Activated gamma-delta T cell treated with anti-CD3 and anti-CD28 coated beads, Interleukin-2, amount 50 U/mL, for 16 hours (primary cell): ENCODE measurements at places on chromosomes 12 and 14.

GRCh38 chr12:116977465-116978380 is 67.0 kb downstream of the FBXW8 start:
- DNase-seq, result no peak

- DNase-seq, result no peak
These were observed 2.1 kb downstream of the OR6C70 start for GRCh38 chr12:55467836-55468235.

DNA sequence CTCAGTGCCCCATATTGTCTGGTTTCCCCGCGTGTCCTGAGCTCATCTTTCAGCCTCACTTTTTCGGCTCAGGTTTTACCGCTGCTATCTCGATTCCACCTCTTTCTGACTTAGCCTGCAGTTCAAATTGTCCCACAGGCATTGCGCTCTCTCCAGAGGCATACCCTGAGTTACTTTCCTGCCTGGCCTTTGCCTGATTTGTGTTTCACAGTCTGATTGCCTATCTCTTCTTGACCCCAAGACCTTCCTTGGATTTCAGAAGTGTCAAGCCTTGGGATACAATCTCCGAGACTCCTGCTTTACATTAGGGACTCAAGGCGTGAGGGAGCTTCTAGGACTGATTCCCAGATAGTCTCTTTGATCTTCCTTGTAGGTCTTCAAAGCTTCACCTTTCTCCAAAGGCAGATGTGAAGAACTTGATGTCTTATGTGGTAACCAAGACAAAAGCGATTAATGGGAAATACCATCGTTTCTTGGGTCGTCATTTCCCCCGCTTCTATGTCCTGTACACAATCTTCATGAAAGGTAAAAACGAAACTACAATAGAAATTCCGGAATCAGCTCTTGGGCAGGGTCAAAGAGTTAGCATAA is 629 bp downstream of the LETMD1 start:
- no peak for DNase-seq

- DNase-seq, result no peak
These were observed 8.2 kb upstream of the PARP11 start for GRCh38 chr12:3881281-3881950.

GRCh38 chr12:27673101-27673718 is 23.0 kb upstream of the REP15 start:
- no peak for DNase-seq

DNA sequence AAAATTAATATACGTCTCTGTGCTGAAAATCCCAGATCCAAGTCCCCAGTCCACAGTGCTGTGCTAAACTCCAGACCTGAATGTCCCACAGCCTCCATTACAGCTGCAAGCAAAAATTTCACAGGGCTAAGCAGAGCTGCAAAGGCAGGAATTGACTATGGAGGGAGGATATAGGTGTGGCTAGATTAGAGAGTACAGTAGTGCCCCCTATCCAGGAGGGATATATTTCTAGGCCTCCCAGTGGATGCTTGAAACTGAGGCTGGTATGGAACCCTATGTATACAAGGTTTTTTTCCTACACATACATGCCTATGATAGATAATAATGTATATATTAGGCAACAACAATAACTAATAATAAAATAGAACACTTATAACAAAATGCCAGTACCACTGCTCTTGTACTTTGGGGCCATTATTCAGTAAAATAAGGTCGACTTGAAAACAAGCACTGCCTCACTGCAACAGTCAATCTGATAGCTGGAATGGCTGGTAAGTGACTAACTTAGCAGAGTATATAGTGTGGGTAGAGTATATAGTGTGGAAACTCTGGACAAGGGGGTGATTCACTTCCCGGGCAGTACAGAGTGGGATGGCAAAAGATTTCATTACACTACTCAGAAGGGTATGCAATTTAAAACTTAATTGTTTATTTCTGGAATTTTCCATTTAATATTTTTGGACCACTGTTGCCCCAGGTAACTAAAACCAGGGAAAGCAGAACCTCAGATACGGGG is 82.7 kb downstream of the C14orf132 start:
- DNase-seq, result no peak

DNA sequence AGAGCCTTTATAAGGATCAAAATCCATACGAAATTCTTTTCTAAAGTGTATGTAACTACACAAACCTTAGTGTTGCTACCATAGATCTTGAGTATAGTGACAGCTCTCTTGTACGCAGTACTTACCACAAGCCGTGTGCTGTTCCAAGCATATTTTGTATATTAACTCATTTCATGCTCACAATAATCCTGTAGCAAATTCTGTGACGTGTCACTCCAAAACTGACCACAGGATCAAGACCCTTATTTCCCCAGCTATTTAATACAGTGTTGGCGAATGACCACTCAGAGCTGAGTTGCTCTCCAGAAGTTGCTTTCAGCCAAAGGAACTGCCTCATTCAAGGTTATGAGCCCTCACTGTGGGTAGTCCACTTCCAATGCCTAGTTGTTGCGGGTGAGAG is 169.8 kb downstream of the BTG1 start:
- DNase-seq, result no peak

- no peak for DNase-seq
These were observed 98.8 kb downstream of the CCDC92 start for GRCh38 chr12:123873793-123874192.

DNA sequence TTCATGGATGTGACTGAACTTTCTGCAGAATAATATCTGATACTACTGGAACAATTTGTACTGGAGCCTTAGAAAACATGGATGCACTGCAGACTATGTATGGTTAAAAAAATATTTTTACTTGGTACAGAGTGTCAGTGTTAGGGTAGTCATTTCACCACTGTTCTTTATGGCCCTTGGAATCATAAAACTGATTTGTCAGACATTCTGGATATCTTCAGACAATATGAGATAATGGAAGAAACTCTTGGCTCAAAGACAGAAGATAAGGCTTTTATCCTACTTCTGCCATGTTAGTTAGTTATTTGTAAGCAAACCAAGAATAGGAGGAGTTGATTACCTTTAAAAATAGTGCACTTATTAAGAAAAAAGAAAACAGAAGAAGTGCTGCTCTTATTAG is 209.4 kb downstream of the LRIG3 start:
- no peak for DNase-seq

DNA sequence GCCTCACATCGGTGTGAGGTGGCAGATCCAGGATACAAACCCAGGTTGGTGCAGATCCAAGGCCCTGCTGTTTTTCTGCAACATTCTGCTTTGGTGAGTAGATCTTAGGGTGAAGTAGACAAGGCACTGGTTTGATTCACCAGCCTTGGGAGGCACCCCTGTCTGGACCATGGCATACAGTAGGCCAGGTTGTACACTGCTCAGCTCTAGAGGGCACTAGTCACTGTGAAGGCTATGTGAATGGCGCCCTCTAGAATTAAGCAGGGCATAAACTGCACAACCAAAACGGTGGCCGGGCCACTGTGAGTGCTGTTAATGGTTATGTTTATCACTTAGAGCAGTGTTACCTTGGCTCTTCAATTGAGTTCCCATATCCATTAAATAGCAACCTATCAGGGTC is 280.6 kb upstream of the PWP1 start:
- no peak for DNase-seq

DNA sequence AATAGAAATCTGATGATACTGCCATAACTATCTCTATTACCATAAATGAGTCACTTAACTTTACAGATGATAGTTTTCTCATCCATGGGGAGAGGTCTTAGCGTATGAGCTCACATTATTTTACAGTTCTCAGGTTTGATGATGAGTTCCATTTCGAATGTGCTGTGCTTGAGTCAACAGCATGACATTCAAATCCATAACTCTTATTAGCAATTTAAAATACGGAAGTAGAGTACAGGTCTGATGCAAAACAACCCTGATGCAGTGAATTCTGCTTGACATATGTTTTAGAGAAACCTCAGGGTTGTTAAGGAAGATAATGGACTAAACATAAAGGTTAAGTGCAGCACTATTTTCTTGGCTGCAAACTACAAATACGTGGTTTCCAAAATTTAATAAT is 30.0 kb downstream of the C14orf39 start:
- no peak for DNase-seq

DNA sequence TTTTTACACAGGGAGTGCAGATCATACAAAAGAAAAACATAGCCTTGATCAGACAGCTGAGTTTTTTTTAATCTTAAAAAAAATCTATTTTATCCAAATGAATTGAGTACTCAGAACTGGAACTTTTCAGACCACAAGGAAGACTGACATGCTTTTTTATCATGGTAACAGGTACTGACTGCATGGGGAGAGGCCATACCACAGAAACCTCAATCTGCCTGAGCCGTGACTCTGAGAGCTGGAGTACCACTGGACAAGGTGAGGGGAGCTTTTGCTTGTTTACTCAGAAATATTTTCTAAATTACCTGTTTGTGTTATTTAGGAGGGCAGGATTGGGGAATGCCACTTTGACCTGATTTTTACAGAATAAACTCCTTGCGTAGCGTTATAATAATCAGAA is 143.9 kb downstream of the ALX1 start:
- DNase-seq, result no peak

DNA sequence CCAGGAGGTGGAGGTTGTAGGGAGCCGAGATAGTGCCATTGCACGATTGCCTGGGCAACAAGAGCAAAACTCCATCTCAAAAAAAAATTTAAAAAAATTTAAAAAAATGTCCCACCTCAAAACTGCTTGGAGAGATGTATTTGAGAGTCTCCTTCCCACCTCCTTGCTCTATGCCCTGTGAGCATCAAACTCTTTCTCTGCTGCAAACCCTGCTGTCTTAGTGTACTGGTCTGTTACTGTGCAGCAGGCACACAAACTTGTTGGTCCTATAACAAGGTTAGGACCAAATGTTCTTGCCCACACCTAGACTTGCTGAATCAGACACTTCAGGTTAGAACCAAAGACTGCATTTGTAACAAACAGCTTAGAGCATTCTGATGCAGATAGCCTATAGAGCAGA is 153.5 kb upstream of the FUT8 start:
- DNase-seq, result no peak

GRCh38 chr12:124430491-124430890 is 135.6 kb downstream of the RFLNA start:
- DNase-seq, result no peak

- DNase-seq, result no peak
These were observed 534.2 kb downstream of the LRFN5 start for GRCh38 chr14:42140831-42141279.

- DNase-seq, result no peak
These were observed 147.0 kb downstream of the RPAP3 start for GRCh38 chr12:47558625-47559345.

DNA sequence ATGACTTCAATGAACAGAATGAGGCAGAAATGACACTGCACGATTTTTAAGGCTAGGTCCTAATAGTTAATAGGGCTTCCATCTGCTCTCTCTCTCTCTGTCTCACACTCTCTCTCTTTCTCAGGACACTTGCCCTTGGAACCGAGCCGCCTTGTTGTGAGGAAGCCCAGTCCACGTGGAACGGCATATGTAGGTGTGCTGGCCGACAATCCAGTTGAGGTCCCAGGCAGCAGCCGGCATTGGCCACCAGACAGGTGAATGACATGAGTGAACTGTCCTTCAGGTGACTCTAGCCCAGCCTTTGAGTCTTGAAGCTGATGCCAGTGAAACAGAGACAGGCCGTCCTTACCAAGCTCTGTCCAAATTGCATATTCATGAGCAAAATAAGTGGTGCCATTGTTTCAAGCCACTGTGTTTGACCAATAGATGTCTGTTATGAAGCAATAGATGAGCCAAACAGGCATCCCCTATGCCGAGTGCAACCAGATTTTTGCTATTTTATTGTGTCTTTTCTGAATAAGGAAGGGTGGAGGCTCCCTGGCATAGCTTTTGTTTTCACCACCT is 217.5 kb upstream of the LHX5 start:
- no peak for DNase-seq

- DNase-seq, result no peak
These were observed 8.3 kb upstream of the GOLGA5 start for GRCh38 chr14:92785667-92786426.

DNA sequence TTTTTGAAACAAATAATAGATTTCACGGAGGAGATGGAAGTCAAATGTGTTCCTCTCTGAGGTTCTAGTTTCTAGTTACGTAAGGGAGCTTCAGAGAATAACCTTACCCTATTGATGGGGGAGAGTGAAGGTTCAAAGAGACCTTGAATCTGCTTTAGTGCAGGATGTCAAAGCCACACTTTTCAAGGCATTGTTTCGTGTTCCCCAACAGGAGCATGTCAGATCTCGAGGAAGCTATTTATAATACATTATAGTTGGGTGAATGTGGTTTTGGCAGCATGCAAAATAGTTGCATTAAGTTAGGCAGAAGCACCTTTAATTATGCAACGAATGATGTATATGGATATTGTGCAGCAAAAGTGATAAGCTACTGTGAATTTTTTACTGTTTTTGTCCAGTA is 614.9 kb downstream of the SLC16A7 start:
- no peak for DNase-seq

GRCh38 chr12:28027328-28027727 is 54.8 kb upstream of the PTHLH start:
- no peak for DNase-seq

- DNase-seq, result no peak
These were observed 1089.1 kb downstream of the SLC6A15 start for GRCh38 chr12:83823386-83824045.

GRCh38 chr14:40221428-40221827 is 789.2 kb upstream of the FBXO33 start:
- DNase-seq, result no peak

DNA sequence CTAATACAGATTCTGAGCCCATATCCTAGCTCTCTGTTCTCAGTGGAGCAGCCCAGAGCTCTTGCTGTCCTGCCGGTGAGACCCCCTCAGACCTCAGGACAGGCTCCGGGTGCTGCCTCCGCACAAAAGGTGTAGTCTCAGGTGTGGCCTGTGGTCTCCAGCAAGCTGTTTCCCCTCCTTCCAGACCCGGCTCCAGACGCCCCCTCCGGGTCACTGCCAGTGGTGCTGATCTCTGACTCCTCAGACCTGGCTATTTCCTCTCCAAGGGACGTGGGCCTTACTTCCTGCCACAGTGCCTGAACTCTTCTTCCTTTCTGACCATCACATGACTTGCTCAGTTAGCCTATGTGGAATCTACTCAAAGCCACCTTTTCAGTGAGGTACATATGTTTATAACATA is 337.5 kb downstream of the GLT1D1 start:
- no peak for DNase-seq

DNA sequence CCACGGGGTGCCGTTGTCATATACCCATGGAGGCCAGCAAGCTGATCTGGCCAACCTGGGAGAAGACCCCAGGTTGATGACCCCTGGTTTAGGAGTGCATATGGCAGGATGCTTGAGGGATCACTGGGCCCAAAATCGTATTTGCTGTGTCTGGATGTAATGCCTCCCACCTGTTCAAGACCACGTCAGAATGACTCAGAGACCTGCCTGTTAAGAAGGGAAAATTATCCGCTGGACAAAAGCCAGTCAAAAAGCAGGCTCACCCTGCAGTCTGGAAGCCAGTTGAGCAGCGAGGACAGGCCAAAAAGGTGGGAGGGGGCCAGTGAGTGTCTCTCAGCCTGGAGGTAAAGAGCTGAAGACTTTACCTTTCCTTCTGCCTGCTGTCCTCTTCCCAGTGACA is 449.2 kb downstream of the DPF3 start:
- no peak for DNase-seq

- peak; percentile 54 for DNase-seq
These were observed 5.8 kb downstream of the WSB2 start for GRCh38 chr12:118055144-118055557.
